ENCODE measurements at places on chromosomes 5 and 9.

GRCh38 chr5:65482296-65482735, 596 bp upstream of the ADAMTS6 start:
- DNase-seq, result no peak

DNA sequence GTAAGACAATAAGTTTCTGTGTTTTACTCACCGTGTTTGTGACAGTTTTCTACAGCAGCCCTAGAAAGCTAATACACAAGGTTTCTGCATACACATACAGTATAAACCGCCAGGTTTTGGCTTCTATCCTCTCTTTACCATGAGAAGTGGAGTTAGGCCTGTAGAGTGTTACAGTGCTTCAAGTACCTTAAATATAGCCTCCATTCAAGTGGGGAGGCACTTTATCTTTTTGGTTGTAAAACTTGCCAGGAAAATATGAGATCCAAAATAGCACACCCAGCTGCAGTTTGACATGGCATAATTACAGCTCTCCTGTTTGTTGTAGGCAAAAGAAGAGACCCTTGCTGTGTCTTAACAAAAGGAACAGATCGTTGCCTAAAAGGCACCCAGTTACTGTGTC, 90.3 kb upstream of the PTPN3 start:
- DNase-seq, result no peak

DNA sequence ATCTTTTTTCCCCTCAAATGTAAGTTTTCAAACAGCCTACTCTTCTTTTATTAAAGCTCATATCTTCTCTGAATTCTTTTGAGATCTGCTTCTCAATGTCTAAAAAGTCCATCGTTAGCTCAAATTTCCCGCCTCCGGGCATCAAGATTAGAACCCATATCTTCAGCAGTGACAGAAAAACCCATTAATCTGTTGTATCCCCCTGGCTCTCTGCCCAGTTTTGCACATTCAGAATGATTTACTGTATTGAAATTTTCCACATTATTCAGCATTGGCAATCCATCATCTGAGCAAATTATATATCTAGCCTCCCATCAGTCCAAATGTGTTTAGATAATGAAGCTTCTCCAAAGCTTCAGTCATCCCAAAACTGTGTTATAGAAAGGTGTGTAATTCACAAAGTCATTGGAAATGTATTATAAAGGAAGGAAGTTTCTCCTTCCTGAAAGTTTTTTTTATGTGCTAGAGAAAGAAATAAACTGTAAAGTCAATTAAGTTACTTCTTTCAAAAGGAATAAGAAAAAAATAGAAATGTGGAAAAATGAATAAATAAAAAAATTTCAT, 849.9 kb downstream of the MAT2B start:
- DNase-seq, result no peak

DNA sequence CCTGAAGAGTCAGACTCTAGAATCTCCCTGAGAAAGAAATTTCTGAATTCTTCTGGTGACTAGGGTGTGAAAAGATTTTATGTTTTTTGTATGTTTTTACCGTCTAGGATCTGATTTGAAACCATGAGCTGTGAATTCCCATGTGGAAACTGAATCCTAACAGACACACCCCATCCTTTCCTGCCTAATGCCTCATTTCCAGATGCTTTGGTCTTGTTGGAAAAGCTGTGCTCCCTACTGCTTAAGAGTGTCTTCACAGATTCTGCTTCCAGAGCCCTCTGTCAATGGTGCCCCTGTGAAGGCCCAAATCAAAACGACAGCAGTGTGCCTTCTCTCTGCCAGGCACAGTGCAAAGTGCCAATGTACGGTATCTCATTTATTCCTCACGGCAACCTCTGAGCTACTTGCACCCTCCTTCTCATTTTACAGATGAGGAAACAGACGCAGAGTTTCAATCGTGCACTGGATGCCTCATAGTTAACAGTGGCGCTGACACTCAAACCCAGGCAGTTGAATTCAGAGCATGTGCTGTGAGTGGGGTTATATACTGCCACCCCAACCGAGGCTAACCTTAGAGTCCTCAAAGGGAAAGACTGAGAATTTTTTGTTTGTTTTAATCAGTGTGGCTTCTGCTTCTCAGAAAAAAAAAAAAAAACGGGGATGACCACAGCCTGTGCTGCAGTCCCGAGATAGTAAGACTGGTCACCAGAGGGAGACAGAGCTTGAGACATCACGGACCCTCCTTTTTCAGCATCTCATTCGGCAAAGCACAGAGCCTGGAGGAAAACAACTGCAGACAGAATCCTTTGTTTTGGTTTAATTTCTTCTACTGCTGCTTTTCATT, 188.4 kb downstream of the SNCAIP start:
- peak; percentile 59 for DNase-seq

DNA sequence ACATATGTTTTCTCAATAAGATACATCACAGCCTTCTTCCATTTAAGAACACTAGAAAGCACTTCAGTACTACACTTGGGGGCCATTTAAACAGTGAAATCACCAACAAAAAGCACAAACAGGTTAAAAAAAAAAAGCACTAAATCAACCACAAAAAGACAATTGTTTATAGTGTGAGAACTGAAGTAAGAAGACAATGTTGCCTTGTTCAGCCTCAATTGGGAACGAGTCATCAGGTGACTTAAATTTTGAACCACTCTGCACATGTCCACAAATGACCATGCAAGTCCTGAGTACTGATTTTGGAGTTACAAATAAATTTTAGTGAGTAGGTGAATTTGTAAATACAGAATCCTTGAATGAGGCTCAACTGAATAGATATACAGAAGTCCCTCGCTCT, 37.2 kb upstream of the HNRNPA0 start:
- DNase-seq, result no peak

GRCh38 chr5:151123897-151124751, 33.5 kb downstream of the ANXA6 start:
- DNase-seq, result no peak

GRCh38 chr5:169027501-169028061, 273.4 kb downstream of the SLIT3 start:
- no peak for DNase-seq

GRCh38 chr5:95069021-95069420, 215.9 kb downstream of the MCTP1 start:
- no peak for DNase-seq

- DNase-seq, result no peak
Measured at GRCh38 chr9:104987743-104988142, 59.8 kb upstream of the ABCA1 start.

GRCh38 chr5:115774684-115775083, 41.8 kb downstream of the CDO1 start:
- no peak for DNase-seq

GRCh38 chr9:69386651-69387050, 61.6 kb downstream of the ENTREP1 start:
- no peak for DNase-seq

- no peak for DNase-seq
Measured at GRCh38 chr5:174971210-174971609, 246.8 kb downstream of the MSX2 start.

DNA sequence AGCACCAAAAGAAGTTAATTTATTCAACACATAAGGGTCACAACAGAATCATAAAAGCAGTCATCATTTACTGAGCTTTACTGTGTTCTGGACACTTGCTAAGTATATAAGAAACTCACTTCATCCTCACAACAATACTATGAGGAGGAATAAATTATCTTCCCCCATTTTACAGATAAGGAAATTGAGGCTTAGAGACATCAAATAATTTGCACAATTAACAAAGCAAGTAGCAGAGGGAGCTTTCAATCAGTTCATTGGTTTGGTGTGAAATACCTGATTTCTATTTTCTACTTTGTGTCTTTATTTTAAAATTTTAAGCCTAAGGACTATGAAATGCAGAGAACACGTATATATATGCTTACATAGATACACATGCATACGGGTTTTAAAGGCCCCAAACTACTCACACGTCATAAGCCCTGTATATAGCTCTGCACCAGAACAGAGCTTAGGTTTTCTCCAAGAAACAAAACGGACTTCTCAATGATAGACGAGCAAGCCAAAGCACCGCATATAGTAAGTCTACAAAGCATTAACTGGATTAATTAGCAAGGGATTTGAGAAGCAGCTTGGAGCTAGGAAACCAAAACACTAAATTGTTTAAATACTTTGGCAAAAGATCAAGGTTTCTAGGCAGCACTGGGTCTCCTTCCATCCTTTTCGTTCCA, 95.6 kb downstream of the DENND1A start:
- no peak for DNase-seq

- peak; percentile 25 for DNase-seq
Measured at GRCh38 chr5:145056800-145057199, 778.3 kb downstream of the PRELID2 start.

DNA sequence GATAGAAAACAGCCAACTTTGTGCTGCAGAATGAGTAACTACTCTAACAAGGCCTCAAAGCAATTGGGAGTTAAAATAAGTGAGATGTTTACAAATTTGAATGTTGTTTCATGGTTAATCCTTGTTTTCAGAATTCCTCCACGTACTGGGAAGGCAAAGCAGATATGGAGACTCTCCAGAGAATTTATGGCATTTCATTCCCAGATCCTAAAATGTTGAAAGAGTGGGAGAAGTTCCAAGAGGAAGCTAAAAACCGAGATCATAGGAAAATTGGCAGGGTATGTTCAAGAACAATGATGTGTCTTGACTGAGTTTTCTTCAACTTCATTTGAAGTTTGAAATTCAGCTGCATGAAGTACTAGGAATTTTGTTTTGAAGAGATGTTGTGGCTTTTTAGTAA, 16.4 kb downstream of the TARS1 start:
- no peak for DNase-seq

GRCh38 chr9:83154821-83155220, 91.9 kb upstream of the RASEF start:
- no peak for DNase-seq

DNA sequence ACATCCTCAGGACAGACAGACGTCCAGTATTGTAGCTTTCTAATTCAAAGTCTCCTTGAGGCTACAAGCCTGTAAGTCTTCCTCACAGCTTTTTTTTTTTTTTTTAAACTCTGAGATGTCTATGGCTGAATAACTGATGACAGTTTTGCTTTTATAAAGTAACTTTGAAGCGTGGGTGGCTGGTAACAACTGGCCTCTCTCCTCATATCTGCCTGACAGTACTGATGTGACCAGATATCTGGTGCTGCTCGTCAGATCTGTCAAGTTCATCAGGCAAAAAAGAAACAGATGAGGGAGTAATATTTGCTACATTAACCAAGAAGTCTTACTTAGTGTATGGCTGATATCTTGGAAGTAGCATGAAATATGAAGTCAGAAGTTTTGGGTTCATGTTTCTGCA, 72.6 kb downstream of the GDNF start:
- DNase-seq, result no peak

GRCh38 chr9:89801341-89801740, 196.5 kb downstream of the GADD45G start:
- no peak for DNase-seq

DNA sequence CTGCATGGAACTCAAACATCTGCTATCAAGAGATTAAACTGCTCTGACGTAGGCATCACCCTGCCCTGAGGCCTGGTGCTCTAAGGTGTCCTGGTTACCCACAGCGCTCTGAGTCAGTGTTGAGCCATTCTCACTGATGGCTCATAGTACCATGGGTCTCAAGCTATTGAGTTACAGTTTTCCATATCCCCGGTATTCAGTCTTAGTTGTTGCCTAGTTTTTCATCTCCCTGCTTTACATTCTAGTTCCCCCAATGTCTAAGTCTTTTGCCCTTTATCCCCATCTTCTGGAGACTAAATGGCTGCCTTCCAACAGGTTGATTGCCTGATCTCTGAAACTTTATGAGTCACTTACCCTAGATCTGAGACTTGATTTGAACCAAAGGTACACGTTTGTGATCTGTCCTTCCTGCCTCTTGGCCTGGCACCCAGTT, 161.2 kb upstream of the PTGER4 start:
- DNase-seq, result no peak

- peak; percentile 64 for DNase-seq
Measured at GRCh38 chr9:136201609-136202453, 3.1 kb downstream of the LHX3 start.

GRCh38 chr9:127555840-127556820, 55.9 kb upstream of the STXBP1 start:
- DNase-seq, result peak; percentile 98

DNA sequence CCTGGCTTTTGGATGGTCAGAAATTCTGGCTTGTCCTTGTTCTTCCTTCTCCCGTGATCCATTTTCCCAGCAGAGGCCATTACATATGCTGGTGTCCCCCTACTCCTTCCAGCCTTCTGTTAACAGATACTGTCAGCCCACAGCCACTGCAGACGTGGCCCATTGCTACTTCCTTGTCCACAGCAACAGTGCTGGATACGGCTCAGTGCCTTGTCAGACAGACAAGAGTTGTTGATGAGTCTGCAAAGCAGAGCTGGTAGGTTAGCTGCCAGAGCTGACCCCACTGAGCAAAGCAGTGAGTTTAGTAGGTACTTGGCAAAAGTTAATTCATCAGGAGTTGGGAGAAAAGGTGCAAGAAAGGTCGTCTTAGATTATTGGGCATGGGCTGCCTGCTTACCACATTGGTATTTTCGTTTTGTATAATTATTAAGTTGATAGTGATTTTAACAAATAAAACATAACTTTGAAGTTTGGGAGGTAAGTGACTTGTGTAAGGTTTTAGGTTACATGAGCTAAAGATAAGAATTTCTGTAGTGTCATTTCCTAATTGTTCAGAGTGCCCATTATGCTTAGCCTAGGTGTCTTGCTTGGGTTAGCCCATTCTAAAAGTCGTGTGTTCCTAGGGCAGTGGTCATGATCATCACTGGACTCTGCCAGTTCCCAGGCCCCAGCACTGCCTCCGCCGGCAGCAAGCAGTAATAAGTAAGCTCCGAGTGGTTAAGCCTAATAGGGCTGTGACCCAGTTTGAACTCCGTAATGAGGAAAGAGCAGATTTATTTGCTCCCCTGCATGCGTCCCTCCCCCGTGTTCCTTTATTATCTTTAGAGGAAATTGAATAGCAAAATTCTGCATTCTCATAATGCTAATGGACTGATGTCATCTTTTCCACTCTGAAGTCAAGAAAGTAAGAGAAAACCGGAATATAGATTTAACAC, 292.0 kb downstream of the FANCC start:
- DNase-seq, result peak; percentile 62

DNA sequence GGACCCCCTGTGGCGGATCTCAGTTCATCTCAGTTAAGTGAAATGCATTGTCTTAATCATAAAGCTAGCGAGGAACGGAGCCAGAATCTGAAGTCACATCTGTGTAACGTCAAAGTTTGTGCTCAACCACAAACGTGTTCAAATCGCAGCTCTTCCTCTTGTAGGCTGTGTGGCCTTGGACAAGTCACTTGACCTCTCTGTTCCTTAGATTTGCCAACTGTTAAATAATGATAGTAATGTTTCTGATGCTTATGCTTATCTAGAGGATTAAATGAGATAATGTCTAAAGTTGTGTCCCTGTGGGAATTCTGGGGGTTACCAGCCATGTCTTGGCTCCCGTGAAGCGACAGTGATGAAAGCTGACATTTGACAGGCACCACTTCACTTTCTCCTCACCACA, 69.2 kb upstream of the NEURL1B start:
- no peak for DNase-seq
